ENCODE measurements at places on chromosomes 7 and 10.

GRCh38 chr7:52863652-52864051, 171.8 kb upstream of the POM121L12 start:
- DNase-seq = no peak

DNA sequence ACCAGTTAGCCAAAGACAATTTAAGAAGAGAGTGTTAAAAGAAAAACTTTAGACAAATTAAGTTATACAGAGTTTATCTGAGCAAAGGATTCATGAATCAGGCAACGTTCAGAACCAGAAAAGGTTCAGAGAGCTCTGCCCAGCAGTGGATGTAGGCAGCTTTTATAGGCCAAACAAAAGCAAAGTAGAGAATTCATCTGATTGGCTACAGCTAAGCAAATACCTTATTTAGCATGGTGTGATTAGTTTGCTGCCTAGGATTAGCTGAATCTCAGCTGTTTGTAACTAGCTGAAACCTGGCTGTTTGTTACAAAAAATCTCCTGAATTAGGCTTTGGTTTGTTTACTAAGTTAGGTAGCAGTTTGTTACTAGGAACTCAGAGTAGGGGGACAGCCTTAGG, 66.0 kb downstream of the SLC25A40 start:
- no peak for DNase-seq

DNA sequence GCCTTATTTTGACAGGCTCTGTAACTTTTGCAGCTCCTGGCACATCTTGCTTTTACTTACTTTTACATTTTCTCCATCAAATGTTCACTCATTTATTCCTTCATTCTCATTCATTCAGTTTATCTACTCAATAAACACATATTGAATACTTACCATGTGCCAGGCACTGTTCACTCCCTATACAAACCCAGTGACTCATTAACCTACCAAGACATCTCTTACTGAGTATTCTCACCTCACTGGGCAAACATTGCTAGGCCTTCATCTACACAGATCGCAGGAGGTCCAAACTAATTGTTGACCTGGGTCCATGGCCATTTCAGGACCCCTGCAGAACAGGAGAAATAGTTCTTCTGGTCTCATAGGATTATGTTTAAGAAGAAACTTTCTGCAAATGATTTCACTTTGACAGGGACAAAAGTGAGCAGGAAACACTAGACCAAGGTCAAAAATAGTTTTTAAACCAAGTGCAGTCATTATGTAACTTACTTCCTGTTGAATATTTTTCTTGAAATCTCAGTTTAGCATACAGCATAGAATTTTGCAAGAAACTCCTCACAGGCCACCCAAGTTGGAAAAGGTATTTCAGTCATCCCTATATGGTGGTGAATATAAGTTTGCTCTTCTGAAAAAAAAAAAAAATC, 17.6 kb downstream of the SLC26A4 start:
- DNase-seq = no peak

DNA sequence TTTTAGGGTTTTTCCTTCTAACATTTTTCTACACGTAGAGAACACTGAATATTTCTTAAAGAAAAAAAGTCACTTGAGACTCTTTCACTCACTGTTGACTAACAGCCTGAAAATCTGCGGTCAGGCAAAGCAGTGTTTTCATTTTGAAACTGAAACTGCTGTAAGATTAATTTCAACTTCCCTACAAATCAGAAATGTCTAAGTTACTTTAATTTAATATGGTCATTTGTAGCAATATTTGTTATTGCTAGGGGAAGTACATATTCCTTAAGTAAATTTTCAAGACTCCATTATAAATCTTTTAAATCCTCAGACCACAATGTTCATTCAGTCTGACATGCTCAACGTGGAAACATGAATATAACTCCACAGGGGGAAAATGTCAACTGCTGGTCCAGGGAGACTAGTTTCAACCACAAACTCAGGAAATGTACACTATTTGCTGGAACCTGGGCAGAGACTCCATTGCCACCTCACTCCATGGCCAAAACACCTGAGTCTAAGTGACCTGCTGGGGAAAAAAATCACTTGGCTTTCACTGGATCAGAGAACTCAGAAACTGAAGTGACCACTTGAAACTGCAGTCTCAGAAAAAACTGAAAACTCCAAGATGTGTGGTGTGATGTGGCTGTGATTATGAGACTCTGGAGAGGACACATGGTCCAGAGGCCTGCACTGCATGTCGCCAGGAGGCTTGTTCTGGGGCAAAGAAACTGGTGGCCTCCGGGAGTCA, 161.2 kb downstream of the TAX1BP1 start:
- no peak for DNase-seq

GRCh38 chr10:118926441-118926840, 103.1 kb upstream of the NANOS1 start:
- DNase-seq = no peak
